Hypothalamus (tissue), 51 donors: ENCODE measurements at places on chromosomes 7 and 10.
A peak's percentile ranks its signal among the peaks of the same experiment; 100 is the strongest.

DNA sequence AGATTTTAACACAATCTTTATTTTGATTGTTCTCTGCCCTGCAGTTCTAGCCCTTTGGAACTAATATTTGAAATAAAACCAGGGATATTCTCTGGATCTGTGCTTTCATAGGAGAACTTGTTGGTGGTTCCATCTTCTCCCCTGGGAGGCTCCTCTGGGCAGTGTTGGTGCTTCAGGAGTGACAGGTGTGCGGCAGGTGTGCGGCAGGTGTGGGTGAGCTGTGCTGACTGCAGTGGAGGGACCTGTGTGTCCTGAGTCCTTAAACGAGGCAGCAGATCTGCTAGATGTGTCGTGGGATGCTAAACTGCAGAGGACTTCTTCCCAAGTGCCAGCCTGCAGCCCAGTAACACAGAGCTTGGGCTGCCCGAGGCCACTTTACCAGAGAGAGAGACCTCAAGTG, 98.4 kb downstream of the LYZL1 start:
- DNase-seq = no peak

DNA sequence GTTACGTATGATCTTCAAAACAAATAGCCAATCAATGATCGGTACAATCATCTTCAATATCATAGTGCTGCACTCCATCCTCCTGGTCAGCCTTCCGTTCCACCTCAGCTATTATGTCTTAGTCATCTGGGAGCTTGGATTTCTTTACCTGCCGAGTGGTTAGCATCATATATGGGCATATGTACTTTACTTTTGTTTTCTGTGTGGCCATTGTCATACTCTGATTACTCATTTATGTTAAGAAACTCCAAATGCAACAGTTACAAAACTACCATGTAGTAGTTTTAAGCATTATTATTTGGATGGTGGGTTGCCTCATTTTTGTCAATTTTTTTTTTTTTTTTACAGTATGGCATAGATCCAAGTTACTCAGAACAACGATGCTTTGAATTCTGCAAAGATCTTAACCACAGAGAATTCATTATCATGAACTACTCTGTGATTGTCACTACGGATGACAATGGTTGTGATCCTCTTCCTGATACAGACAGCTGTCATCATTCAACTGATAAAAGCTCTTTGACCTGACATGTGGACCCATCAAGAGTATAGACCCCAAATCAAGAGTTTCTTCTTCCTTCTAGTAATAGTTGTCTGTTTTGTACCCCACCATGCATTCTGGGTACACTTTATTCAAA, 52.1 kb upstream of the NME8 start:
- DNase-seq = no peak

- DNase-seq = no peak
Measured at GRCh38 chr7:99767662-99768061, 16.3 kb downstream of the CYP3A4 start.

DNA sequence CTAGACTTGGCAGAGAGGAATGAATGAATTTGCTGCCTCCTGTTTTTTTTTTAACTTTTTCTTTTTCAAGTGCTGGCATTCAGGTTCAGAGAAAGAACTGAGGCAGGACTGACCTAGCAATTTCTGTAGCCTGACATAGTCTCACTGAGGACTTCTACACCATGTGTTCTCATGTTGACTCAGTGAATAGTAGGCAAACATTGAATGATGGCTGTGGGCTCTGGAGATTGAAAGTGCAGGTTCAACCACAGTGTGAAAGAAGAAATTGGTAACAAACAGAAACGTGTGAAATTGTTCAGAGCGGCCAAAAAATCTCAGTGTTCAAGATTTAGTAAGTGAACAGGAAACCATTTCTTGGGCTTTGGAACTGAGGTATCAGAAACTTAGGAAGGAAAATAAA, 322.4 kb upstream of the GHITM start:
- DNase-seq = no peak

- DNase-seq = no peak
Measured at GRCh38 chr7:130379019-130379418, 1.3 kb upstream of the CPA1 start.

DNA sequence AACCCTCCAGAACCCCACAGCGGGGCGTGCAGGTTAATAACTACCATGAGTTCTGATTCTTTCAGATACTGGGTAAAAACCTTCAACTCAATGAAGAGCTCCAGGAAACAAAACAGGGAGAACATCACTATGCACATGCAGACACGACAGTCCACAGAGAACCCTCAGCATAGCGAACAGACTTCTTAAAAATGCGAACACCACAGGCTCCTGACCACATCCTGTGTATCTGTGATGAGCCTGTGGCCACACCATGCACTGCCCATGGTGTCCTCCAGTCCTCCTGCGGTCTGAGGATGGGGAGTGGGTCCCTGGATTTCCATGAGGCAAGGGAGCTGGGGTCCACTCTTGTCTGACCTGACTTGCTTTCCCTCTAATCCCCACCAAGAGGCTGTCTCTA, 107.2 kb downstream of the COBL start:
- no peak for DNase-seq

- DNase-seq = no peak
Measured at GRCh38 chr7:45972629-45973312, 51.7 kb upstream of the IGFBP3 start.

GRCh38 chr10:118924493-118924892, 105.0 kb upstream of the NANOS1 start:
- no peak for DNase-seq

DNA sequence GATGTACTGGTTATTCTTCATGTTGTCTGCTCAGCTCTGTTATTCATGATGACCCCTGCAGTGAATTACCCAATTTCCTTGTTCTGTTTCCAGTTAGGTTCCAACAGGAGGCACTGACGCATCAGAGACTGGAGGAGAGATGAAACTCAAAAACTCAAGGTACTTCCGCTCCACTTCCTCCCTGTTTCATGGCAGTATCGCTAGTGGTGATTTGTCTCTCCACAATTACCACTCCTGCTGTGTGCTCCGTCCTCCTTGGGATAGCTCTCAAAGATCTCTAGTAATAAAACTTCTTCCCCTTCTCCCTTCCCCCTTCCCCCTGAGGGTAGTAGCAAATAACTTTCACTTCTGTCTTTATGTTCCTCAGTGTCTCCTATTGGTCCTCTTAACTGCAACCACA, 107.4 kb upstream of the ABCB5 start:
- no peak for DNase-seq

- no peak for DNase-seq
Measured at GRCh38 chr7:142455392-142455791, 197.5 kb upstream of the PRSS58 start.

DNA sequence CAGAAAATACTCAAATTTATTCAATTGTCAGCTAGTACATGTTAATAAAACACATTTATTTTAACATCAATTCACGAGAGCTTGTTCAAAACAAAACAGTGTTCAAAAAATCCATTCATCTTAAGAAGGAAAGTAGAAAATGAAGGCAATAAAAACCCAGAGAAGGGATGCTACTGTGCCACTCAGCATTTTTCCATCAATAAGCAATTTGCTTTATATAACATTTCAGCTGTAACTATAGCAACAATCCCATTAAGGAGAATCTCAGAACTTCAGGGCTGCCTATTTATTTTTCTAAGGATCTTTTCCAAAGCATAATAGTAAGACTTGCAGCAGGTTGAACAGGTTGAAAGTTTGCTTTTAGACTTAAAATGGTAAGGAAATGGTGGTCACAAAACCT, 190.5 kb downstream of the PCLO start:
- DNase-seq = no peak

DNA sequence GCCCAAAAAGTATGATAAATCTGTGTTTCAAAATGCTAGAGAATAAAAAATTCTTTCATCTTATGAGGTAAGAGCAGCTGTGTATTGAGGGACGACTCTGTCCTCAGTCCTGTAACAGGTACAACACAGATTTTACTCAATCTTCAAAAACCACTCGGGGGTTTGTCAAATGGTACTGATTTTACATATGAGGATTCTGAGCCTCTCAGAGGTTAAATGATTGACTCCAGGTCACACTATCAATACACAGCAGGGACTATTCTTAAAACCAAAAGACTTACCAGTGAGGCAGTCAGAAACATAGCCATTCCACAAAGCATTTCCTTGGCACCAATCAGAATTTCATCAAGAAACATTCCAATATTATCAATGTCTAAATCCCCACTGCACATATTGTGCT, 95.5 kb downstream of the SGMS1 start:
- DNase-seq = no peak

- DNase-seq = no peak
Measured at GRCh38 chr7:133633055-133633454, 380.2 kb downstream of the EXOC4 start.

- no peak for DNase-seq
Measured at GRCh38 chr10:54908019-54908418, 107.0 kb upstream of the PCDH15 start.

DNA sequence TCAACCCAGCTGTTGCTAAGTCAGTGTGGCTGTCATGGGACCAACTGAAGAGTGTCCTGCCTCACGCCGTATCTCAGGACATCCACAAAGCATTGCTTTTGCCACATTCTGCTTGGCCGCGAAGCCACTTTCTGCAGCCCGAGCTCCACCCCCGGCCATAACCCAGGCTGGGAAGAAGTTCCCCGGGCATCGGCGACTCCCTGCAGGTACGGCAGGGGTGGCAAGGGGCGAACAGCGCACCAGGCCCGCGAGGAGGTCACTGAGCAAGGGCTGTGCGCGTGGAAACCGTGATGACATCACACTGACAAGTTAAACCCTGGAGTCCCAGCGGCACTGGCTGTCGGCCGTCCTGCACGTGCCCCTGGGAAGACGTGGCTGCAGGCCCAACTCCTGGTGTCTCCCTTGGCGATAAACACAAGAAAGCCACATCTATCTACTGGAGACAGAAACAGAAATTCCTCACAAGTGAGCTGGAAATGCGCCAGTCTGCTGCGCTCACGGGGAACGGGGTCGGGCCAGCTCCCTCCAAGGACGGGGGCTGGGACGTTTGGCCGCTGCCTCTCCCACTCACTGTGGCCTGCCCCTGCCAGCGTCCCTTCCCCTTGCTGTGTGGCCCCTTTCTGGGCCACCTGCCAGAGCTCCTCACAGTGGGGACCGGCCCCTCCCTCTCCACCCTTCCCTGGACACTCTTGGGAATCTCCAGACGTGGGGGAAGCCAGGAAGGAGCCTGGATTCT, 326.3 kb downstream of the DNAJB6 start:
- peak; percentile 25 for DNase-seq

DNA sequence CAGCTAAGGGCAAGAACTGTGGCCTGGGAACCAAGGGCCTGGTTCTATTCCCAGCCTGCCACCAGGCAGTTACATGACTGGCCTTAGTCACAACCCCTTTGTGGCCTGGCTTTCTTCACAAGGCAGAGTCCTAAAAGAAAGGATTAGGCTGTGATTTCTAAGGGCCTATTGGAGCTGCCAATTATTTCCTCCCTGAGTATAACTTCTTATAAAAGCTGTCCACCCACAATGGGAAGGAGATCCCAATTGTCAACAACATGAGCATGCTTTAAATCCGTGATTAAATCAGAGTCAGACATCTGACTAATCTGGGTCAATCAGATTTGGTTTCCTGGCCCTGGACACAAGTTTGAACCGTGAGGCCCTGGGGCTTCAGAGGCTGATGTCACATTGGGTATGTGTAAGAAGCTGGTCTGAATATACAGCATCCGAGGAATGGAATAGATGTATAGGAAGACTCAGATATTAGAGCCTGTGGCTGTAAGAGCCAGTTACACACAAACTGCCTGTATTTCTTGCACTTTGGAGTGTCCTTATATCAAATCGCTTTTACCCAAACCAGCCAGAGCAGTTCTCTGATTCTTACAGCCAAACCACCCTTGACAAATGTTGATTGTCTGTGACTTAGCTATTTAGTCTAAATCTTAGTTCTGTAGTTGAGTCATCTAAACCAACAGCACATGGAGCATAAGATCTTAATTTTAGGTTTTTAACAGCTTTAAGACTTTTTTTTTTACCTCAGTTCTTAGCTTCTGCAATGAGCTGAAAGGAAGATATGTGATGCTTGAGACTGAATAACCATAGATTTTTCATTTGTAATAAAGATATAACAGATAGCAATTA, 61.3 kb downstream of the ABCB4 start:
- no peak for DNase-seq

GRCh38 chr10:128046953-128047290, 79.3 kb downstream of the MKI67 start:
- DNase-seq = no peak

DNA sequence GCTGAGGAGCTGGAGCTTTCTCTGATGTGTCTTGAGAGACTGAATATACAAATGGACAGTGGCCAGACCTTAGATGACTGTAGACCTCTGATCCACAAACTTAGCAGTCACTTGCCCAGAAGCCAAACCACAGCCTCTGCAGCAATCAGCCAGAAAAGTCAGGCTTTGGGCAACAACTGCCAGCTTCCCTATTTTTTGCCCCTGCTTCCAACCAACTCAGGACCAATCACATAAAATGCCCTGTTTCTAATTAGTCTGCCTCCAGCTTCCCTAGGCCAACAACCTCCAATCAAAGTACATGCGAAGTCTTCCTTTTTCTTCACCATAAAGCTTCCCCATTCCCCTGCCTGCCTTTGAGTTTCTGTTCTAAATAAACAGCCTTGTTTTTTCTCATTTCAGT, 37.8 kb upstream of the CACUL1 start:
- peak; percentile 44 for DNase-seq

- DNase-seq = peak; percentile 4
Measured at GRCh38 chr10:111085690-111086353, 9.0 kb downstream of the ADRA2A start.

GRCh38 chr7:134024739-134025138, 102.4 kb upstream of the LRGUK start:
- no peak for DNase-seq

- DNase-seq = no peak
Measured at GRCh38 chr7:83640731-83641537, 8.0 kb downstream of the SEMA3E start.

DNA sequence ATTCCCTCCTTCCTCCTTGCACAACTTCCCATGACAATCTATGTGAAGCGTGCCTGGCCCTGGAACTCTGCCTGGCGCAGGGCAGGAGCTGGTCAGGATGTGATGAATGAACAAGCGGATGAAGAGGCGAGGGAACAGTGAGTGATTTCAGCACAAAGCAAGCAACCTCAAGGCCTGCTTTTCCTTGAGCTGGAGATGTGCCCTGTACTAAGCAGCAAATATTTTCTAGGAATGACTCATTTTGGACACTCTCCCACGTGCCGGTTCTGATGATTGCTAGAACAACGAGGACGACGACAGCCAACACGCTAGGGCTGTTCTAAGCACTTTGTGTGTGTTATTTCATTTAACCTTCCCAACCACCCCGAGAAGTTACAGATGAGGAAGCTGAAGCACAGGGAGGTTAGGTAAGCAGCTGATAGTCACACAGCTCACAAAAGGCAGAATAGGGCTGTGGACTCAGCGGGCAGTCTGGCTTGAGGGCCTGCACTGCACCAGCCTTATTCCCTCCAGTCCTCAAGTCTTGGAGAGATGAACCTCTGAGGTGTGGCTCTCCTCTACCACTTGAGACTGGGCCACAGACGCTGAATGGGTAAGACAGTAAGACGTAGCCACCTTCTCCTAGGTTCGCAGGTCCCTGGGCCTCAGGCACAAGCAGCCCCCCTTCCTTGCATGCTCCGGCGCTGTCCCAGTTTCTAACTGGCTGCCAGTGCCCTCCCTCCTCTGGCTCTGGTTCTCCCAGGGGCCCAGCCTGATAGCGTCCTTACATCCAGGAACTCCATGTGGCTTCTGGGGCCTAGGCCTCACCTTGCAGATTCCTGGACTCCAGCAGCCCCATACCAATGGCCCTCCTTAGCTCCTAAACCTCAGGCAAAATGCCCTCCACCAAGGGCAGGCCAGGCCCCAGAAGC, 59.0 kb downstream of the YKT6 start:
- peak; percentile 51 for DNase-seq
